ENCODE measurements at places on chromosomes 6 and 20. TPM values are rescaled to one million over a fixed set of nuclear protein-coding genes. Genes with fewer than 3 reads are reported as not detected.

GRCh38 chr6:93567164-93567563, 147.8 kb upstream of the EPHA7 start:
- H3K4me1 ChIP-seq: peaks cover 16% of the 10 kb centered on the region
- H3K27me3 ChIP-seq: no peaks in the 10 kb centered on the region
- no peak overlapping the region for H3K27ac ChIP-seq
- no peaks in the 10 kb centered on the region for H3K36me3 ChIP-seq
- no peak overlapping the region for H3K4me3 ChIP-seq

Gene CCN5
- total RNA-seq: not detected

Gene PLA2G7
- 0.49 TPM for total RNA-seq

GRCh38 chr6:152695372-152696045, 2.2 kb upstream of the MYCT1 start:
- no peaks in the 10 kb centered on the region for H3K36me3 ChIP-seq
- H3K4me1 ChIP-seq: peaks cover 5% of the 10 kb centered on the region
- no peak overlapping the region for H3K27ac ChIP-seq
- H3K4me3 ChIP-seq: no peak overlapping the region

Gene PPIL6
- total RNA-seq: 4.8 TPM

Gene XPO5
- total RNA-seq: 58.7 TPM

DNA sequence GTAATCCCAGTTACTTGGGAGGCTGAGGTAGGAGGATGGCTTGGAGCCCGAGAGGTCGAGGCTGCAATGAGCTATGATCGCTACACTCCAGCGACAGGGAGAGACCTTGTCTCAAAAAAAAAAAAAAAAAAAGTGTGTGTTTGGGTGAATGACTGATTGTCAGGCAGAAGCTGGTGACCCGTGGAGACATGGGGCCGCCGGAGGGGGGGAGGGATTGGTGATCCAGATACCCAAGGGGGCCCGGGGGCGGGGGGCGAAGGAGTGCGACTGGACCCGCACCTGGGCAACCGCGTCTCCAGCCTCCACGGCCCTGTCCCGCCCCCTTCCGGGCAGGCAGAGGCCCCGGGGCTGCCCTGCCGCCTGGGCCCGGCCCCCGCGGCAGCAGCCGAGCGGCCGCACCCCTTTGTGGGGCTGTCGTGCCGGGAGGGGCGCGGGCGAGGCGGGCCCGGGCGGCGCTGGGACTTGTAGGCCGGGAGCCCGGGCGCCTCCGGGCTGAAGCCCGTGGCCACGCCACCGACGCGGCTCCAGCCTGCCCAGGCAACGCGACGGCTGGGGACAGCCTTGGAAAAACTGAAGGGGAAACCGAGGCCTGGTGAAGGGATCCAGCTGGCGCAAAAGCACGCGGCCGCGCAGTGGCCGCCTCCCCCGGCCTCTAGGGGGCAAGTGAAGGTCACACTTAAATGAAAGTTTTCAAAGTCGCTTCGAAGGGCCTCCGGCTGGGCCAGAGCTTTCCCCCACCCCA, 2.1 kb upstream of the RBM38 start:
- no peaks in the 10 kb centered on the region for H3K27me3 ChIP-seq
- H3K4me3 ChIP-seq: peak overlapping the region; percentile 49
- DNase-seq: peak; percentile 57
- H3K36me3 ChIP-seq: peaks cover 2% of the 10 kb centered on the region
- H3K4me1 ChIP-seq: peaks cover 30% of the 10 kb centered on the region
- peak overlapping the region; percentile 67 for H3K27ac ChIP-seq

GRCh38 chr6:126339796-126340609, at the start of gene CENPW:
TSS of gene CENPW (plus strand) at chr6:126340115. CDS start at chr6:126340274, 159 bp downstream.
- no peaks in the 10 kb centered on the region for H3K36me3 ChIP-seq
- H3K27me3 ChIP-seq: no peaks in the 10 kb centered on the region

Gene TMEM244
- total RNA-seq: not detected

GRCh38 chr6:24689964-24690363, 23.1 kb downstream of the ACOT13 start:
- H3K27me3 ChIP-seq: no peaks in the 10 kb centered on the region
- DNase-seq: no peak
- peaks cover 8% of the 10 kb centered on the region for H3K36me3 ChIP-seq
- no peaks in the 10 kb centered on the region for H3K4me1 ChIP-seq
- H3K4me3 ChIP-seq: no peak overlapping the region

GRCh38 chr6:41716516-41717391, 18.7 kb downstream of the TFEB start:
- H3K27ac ChIP-seq: no peak overlapping the region
- no peak for DNase-seq
- H3K4me1 ChIP-seq: peaks cover 9% of the 10 kb centered on the region
- no peak overlapping the region for H3K4me3 ChIP-seq
- H3K36me3 ChIP-seq: no peaks in the 10 kb centered on the region

GRCh38 chr6:47016909-47017308, 25.2 kb downstream of the ADGRF1 start:
- peaks cover 2% of the 10 kb centered on the region for H3K36me3 ChIP-seq
- H3K4me3 ChIP-seq: no peak overlapping the region
- H3K27me3 ChIP-seq: no peaks in the 10 kb centered on the region

Gene PCK1
- not detected for total RNA-seq

Gene AIG1
- total RNA-seq: 31.0 TPM

Gene C6orf62
- 61.9 TPM for total RNA-seq

GRCh38 chr6:63793465-63794137, 158.0 kb downstream of the PHF3 start:
- no peaks in the 10 kb centered on the region for H3K36me3 ChIP-seq
- H3K4me3 ChIP-seq: no peak overlapping the region
- DNase-seq: no peak
- H3K27me3 ChIP-seq: peaks cover 7% of the 10 kb centered on the region
- no peaks in the 10 kb centered on the region for H3K4me1 ChIP-seq

Measured in mesothelial cell of epicardium (in vitro differentiated cells).